ENCODE measurements at places on chromosomes 3 and 15.

GRCh38 chr15:69693059-69693458, 240.4 kb downstream of the RPLP1 start:
- no peak for DNase-seq

DNA sequence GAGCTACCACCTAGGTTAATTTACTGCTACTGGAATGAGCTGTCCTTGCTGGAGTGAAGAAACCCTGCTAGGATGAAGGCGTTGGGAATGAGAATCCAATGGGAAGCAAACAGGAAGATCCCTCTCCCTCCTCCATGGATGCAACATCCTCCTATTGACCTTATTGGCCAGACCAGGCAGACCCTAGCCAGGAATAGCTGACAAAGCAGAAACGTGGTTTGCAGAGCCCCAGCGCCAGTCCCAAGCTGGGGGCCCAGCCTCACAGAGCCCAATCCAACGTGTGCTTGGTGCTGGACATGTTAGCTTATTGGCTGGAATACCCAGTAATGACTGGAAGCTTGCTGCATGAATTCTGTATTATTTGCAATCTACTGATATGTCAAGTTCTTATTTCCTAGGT, 273.1 kb downstream of the LRTM1 start:
- no peak for DNase-seq

DNA sequence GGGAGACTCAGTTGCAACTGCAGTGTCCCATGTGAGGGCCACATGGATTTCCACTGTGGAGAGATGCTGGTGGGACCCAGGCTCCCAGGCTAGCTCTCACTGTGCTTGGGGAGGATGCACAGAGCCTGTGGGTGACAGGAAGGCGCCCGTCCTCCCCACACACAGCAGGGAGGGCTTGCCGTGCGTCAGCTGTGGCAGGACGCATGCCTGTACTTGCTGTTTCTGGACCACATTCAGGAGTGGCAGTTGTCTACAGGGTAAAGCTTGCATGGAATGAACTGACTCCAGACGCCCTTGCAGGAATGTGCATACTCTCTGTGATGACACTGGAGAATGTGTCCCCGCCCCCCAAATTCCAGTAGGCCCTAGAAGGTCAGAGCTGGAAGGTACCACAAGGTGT, 63.8 kb upstream of the SNRPA1 start:
- DNase-seq: no peak

DNA sequence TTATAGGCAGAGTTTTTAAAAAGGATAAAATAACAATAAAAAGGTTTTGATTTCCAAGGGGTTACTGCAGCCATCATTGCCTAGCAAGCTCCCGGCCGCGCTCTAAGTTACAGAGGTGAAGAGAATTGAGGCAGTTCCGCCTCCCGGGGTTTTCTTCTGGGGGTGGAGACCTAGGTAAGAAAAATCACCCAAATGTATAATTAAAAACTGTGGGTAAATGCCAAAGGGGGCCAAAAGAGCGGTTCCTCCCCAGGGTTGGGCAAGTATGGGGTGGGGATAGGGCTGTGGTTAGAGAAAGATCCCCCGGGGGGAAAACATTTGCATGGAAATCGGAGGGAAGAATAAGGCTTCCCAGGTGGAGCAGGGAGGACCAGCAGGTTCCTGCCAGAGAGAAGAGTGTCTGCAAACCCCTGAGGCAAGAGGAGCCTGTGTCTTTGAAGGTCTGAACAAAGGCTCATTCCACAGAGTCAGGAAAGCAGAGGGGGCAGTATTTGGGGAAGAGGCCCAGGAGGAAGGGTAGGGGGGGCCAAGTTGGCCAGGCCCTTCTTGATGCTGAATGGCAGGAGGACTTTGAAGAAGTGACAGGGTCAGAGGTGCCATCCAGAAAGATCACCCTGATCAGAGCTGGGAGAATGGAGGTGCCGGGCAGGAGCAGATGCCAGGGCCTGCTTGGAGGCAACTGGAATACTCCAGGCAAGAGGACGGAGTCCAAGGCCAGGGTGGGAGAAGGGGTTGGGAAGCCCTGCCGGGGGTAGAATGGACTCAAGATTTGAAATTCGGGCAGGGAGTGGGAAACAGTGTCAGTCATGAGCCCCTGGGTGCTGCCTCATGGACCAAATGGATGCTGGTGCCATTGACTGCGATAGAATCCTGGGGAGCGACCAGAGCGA, 152.9 kb upstream of the RGMA start:
- DNase-seq: no peak

- DNase-seq: no peak
Measured at GRCh38 chr3:54792584-54792983, 135.3 kb downstream of the LRTM1 start.

DNA sequence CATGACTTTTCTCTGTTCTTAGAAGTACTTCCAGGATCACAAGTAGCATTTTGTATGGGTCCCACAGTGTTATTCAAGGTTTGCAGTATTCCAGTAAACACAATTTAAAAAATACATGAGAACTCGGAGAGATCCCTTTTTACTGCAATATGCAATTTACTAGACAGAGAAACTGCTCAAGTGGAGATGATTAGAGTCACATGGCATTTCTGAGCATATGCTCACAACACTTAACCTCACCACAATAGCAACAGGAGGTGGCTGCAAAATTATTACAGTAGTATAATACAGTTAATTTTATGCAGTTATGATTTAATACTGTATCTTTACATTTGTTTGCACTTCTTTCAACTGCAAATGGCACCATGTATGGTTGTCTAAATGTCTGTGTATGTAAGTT, 87.5 kb downstream of the PIK3CB start:
- DNase-seq: no peak
